Sigmoid colon (tissue), 7 donors: ENCODE measurements at places on chromosomes 3 and 15.
A peak's percentile ranks its signal among the peaks of the same experiment; 100 is the strongest.

GRCh38 chr15:25582886-25583285 is 144.1 kb upstream of the UBE3A start:
- DNase-seq: no peak

DNA sequence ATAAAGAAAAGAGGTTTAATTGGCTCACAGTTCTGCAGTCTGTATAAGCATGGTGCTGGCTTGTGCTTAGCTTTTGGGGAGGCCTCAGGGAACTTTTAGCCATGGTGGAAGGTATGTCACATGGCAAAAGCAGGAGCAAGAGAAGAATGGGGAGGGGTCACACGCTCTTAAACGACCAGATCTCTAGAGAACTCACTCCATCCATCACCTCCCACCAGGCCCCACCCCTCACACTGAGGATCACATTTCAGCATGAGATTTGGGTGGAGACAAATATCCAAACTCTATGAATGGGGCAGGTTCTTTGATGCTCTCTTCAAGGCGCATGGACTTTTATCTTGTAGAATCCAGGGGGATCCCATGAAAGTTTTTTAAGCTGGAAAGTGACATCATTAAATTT is 75.7 kb downstream of the ITPR1 start:
- DNase-seq: no peak

DNA sequence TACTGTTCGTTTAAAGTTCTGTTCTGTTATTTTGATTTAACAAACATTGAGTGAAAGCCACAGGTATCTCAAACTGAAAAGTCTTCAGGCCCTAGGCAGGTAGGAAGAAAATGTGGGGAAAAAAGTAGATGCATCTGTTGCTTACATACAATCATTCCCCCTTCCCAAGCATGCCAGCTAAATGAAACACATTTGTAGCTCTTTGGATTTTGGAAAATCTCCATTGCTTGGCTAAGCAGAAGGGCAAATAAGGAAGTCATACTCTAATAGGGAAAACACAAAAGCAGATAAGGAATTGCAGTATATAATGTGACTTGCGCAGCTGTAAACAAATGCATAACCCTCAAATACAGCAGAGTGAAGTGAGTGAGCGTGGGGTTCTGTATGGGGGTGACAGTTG is 375.9 kb downstream of the FGF12 start:
- no peak for DNase-seq

- no peak for DNase-seq
Measured at GRCh38 chr15:50250760-50251394, 14.6 kb downstream of the HDC start.

DNA sequence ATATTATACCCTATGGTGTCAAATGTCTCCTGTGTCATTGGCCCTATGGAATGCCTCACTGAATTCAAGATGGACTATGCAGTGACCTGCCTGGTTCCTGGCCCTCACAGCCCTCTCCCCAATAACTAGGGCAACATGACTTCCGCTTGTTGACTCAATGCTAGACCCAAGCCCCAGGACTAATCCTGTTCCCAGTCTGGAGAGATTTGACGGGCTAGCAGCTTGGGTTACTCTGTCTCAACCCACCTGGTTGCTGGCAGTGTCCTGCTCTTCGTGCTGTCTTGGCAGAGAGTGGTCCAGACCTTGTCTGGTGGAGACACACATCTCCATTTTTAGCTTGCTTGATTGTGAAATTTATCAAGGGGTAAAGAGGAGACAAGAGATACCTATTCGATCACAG is 135.8 kb upstream of the HES1 start:
- no peak for DNase-seq

DNA sequence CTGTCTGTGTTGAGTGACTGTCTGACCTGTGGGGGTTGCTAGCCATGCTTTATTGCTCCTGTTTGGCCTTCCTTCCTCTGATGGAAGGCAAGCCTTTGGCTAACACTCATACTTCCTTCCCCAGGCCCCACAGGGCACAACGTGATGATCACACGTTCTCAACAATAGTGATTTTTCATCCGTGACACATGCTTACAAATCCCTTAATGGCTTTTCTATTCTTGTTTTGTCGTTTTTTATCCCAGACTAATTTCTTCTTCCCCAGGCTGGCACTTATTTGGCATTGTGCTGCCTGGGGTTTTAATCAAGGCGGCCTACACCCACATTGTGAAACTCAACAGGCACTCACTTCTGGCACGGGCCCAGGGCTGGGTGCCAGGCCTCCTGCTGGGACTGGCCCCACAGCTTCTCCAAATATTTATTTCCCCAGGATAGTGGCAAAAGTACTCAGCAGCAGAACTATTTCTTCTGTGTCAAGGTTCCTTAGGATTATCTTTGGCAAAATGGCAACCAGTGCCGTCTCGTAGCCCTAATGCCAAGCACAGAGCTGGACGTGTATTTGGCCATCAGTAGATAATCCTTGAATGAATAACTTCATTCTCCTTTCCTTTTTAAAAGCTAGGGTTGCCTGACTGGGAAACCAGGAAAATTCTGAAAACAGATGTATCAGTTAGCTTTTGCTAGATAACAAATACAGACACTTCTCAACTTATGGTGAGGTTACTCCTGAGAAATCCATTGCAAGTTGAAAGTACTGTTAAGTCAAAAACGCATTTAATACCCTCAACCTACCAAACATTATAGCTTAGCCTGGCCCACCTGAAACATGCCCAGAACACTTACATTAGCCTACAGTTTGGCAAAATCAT is 30.6 kb downstream of the CMTM7 start:
- DNase-seq: peak; percentile 94

DNA sequence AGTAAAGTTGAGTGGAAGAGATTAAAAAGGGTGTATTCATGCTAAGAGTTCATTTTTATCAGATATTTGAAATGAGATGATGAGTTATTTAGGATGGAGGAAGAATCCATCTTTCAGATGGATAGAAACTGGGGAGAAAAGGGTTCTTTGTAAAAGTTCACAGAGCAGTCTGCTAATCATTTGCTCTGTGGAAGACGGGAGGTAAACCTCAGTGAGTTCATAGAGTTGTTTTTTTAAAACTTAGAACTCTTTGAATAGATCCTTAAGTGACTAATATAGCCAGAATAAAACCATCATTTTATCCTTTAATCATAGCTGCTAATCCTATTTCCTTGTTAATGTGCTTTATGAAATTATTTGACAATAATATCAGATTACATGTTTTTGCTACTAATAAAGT is 5.1 kb downstream of the RASA2 start:
- no peak for DNase-seq

GRCh38 chr15:89067751-89068150 is 20.5 kb upstream of the ABHD2 start:
- DNase-seq: no peak

DNA sequence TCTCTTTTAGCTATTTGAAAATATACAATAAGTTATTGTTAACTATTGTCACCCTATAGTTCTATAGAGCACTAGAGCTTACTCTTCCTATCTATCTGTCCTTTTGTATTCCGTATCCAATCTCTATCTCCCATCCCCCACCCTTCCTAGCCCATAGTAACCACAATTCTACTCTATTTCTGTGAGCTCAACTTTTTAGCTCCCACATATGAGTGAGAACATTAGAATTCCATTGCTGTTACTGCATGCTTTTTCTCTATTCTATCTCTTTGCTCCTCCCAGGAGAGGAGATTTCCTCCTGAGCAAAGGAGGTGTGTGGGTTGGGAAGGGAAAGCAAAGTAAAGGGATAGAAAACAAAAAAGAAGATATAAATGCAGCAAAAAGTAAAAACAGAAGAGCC is 105.6 kb upstream of the SLC4A7 start:
- no peak for DNase-seq

- DNase-seq: no peak
Measured at GRCh38 chr3:131735116-131735515, 232.3 kb upstream of the MRPL3 start.

- DNase-seq: no peak
Measured at GRCh38 chr15:78204351-78205309, 29.7 kb downstream of the ACSBG1 start.

DNA sequence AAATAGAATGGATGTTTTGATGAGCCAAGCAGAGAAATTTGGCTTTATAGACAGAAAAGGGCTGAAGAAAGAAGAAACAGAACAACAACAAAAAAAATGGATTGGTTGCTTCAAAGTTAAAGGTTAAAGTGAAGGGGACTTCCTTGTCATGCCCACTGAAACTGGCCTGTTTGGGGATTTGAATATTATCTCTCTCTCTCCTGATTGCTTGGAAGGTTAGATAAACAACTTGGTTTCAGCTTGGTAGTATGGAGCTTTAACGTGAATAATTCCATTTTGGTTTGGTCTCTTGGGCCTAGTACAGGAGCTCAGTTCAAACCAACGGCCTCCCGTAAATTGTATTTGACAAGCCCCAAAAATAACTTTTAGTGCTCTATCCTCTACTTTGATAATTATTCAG is 70.8 kb upstream of the MBNL1 start:
- no peak for DNase-seq

DNA sequence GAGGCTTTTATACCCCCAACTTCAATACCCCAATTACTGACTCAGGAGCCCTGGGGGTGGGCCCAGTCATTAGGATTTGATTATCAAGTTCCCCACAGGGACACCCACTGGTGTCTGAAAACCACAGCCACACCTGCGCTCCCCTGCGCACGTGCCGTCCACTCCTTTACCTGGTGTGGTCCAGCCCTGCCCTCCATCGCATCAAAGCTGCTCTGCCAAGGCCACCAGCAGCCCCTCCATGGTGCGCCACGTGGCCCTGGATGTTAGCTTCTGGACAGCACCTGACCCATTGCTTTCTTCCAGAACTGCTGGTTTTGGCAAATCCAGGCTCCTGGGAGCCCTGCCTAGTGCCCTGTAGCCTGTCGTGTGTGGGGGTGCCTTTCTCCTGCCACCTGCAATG is 136.3 kb downstream of the NSMCE3 start:
- DNase-seq: peak; percentile 46

GRCh38 chr3:30112411-30112810 is 494.0 kb upstream of the TGFBR2 start:
- no peak for DNase-seq

DNA sequence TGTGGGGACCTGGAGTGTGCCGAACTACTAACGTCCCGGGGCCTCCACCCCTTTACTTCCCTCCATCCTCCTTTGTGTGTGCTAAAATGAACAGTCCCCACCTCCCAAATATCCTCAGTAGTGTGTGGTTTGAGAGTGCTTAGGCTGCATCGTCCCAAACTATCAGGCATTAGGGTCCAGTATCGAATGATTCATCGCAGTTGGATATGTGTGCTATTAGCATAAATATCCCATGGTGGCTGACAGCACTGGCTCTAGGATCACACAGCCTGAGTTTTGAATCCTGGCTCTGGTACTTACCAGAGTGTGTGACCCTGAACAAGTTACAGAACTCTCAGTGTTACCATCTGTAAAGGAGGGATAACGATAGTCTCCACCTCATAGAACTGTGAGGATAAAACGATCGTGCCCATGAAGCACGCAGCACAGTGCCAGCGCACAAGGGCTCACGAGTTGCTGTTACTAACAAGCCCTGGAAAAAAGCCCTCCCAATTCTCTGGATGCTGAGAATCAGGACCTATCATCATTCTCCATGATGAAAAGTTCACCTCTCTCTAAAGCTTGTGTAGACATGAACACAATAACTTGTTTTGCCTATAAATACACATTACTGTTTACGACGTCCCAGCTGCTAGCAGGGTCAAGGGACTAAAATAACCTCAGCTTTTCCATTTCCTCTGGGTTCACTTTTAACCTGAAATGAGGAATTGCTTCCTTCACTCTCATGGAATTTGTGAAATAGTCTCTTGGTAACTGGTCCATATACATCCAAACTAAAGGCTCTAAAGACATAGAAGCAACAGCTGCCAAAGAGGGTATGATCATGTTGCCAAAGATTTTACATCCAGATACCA is 51.0 kb downstream of the VGLL4 start:
- no peak for DNase-seq
